ENCODE measurements at places on chromosomes 7 and 10.

DNA sequence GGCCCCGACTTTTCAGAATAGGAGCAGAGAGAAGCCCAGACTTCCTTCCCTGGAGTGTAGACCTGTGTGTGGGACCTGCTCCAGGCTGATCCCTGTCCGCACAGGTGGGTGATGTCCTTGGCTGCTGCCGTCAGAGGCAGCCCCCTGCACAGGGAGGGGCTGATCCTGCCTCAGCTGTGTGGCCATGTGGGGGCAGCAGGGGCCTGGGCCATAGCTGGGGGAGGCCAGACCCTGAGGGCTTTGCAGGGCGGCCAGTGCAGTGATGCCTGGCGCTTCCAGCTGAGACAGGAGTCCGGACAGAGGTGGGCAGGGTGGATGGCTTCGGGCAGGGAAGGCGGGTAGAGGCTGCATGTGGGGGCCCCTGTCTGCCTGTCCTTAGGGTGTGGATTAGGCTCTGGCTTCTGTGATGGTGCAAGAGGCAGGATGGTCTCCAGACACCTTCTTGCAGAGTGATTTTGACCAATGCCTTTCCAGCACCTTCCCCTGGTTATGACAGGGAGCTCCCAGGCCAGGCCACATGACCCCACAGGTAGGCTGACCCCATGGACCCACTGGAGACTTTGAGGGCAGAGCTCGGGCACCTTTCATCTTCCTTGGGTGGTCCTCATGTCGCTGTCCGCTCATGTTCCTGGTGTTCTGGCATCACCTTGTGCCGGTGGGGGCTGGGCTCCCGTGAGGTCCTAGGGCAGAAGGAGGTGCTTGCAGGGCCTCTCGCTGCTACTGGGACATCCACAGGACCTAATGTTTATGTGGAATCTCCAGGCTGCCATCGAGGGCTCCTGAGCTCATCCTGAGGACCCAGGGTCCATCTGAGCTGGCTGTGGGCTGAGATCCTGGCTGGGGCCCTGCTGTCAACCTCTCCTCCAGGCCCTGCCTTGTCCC, 141.5 kb downstream of the ADCY1 start:
- no peak for DNase-seq

DNA sequence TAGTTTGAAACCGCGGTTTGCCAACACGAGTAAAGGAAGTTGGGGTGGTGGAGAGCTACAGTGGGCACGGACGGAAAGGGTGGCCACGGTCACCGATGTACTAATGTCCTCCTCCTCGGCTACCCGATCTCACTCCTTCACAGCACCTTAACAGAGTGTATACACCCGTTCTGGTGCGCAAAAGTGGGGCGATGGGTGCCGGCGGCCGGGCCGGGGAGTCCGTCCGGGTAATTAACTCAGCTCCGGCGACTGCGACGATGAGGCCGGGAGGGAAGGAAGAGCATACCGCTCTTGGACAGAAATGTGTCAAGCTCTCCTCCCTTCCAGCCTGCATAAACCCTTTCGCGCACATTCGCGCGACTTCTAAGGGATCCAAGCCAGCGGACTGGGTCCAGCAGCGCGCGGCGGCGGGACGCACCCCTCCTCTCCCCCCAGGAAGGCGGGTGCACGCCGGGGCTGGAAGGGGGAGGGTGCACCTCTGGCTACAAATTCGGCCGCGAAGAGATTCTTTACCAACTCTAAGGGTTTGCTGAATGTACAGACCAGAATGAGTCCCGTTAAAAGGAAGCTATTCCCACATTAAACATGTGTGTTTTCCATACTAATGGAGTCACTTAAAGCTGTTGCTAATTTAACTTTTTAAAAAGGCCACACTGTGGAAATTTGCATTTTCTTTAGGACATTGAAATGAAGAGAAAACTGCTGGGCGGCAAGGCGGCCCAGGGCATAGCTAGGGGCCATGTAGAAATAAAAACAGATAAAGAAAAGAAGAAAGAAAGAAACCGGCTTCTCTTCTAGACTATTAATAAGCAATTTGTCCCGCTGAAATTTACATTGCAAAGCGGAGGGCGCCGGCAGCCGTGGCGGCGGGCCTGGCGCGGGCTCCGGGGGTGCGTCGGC, 6.6 kb upstream of the EBF3 start:
- no peak for DNase-seq

GRCh38 chr10:97836446-97836845, 13.2 kb upstream of the GOLGA7B start:
- DNase-seq, result no peak

DNA sequence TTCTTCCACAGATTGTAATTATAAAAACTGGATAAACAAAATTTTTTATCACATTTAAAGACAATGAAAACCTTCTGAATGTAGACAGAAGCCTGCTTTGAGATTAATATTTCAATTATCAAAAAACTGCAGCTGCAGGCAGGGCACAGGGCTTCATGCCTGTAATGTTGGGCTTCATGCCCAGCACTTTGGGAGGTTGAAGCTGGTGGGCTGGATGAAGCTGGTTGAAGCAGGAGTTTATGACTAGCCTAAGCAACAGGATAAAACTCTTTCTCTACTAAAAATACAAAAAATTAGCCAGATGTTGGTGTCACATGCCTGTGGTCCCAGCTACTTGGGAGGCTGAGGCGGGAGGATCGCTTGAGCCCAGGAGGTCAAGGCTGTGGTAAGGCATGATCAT, 41.2 kb downstream of the PDZD8 start:
- no peak for DNase-seq

DNA sequence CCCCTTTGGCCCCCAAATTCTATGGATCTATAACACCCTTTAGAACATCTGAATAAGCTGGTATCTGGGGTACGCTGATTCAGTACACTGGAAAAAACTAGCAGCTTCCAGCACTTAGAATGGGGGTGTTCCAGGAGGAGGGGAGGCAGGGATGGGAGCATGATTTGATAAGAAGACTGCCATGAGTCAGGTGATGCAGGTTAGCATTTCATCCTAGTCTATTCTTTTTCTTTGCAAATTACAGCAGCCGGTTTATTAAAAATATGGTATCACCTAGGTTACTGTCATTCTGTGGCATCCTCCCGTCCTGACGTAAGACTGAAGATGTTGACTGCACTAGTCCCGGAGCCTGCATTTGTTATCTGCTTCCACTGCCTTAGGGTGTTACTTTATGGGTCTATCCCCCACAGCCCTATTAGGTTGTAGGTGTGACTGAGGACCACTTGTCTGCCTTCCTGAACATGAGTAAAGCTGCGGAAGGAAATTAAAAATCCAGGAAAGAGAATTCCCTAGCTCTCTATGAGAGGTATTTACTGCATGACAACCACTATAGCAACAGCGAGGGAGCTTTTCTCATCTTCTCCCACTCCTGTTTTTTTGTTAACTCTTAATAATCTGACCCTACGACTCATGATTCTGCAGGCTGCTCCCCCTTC, 1.9 kb downstream of the HTR5A start:
- DNase-seq, result no peak

- DNase-seq, result no peak
These were observed 132.4 kb downstream of the KIAA1217 start for GRCh38 chr10:24341371-24341770.

- no peak for DNase-seq
These were observed 184.0 kb upstream of the INHBA start for GRCh38 chr7:41886901-41887311.

DNA sequence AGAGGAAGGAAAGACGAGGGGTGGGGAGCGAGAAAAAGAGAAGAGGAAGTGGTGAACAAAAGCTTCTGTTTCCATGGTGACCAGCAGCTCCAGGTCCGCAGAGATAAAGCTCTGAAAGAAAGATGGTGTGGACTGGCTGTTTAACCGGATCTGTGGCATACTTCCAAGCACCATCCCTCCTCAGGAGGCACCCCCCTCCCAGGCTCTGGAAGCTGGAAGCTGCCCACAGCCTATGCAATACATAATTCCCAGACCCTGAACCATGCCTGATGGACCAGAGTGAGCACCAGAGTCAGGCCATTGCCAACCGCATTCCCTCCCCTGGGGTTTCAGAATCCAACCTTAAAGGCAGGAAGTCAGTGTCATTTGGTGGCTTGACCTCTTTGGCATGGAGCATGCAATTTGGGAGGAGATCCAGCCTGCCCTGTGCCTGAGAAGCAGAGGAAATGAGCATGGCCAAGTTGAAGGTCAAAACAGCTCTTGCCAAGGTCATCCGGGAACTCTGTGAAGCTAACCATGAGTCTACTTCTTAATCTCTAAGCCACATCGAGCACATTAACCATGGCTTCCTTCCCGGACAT, 22.2 kb upstream of the CPXM2 start:
- DNase-seq, result no peak

DNA sequence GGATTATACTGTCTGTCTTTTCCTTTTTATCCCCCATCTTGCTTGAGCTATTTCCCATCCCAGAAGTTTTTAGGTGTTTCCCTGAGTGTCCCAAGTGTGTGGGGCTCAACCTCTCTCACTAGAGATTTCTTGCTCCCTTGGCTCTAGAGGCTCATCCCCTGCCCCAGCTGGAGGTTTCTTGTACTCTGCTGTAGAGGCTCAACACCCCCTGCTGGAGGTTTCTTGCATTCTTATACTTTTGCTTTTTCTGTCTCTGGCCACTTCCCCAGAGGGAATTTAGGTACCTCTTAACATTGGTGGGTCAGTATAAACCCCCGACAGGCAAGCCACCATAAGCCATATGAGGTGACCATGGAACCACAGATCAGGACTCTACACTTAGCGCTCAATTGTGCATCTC, 114.2 kb upstream of the FAM3C start:
- no peak for DNase-seq

- peak; percentile 64 for DNase-seq
These were observed 200.5 kb upstream of the KIAA1217 start for GRCh38 chr10:24008164-24009091.

- DNase-seq, result no peak
These were observed 128.1 kb upstream of the ANK3 start for GRCh38 chr10:60517805-60518204.

DNA sequence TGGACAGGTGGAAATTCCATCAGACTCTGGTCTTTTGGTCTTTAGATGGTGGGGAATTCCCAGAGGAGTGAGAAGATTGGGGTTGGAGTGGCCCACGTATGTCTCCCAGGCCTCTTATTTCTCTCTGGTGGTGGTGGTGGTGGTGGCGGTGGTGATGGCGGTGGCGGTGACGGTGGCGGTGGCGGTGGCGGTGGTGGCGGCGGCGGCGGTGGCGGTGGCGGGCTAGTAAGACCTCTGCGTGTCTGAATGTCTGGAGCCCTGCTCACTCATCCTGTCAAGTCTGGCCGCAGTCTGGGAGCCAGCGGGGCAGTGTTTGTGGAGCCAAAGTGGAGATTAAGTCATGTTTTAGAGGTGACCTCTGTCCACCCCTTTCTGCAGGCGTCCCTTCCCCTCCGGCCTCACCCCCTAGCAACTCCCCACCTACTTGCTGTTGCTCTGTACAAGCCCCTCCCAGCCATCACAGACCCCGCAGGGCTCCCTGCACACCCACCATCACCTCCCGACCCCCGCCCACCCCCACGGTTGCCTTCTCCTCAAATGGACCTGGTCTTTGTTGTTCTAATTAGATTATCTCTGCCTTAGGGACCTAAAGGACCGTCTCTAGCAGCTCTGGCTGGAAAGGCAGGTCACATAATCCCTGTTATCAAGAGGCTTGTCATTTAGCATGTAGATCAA, 165.0 kb upstream of the TBX20 start:
- no peak for DNase-seq

- no peak for DNase-seq
These were observed 136.6 kb downstream of the ARID5B start for GRCh38 chr10:62037890-62038608.

DNA sequence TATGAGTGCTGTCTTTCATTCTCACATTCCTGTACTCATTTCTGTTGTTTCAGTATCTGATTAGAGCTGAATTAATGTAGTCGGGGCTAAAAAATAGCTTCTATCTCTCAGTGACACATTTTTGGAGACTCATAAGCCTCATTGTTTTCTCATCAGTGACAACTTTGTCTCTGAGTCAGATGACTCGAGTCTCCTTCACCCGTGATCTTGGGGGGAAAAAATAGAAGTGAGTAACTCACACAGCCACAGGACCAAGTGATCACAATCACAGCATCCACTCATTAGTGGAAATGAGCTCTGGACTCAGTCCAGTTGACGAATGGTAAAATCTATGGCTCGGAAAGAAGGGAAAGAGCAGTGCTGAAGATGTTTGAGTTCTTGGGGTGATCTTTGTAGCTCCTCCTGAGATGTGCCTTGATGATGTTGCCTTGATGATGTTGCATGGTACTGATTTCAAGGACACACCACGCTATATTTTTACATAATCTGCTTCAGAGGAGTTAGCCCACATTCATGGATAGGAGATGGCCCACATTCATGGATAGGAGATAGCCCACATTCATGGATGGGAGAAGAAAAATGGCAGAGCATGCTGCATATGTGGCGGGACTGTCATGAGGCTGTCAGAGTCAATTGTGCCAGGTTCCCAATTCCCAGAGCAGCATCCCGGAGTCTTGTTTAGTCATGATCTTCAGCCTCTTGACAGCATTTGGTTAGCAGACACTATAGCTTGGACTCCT, 214.7 kb downstream of the CELF2 start:
- DNase-seq, result no peak

GRCh38 chr10:75437693-75438092, 6.3 kb downstream of the LRMDA start:
- no peak for DNase-seq

DNA sequence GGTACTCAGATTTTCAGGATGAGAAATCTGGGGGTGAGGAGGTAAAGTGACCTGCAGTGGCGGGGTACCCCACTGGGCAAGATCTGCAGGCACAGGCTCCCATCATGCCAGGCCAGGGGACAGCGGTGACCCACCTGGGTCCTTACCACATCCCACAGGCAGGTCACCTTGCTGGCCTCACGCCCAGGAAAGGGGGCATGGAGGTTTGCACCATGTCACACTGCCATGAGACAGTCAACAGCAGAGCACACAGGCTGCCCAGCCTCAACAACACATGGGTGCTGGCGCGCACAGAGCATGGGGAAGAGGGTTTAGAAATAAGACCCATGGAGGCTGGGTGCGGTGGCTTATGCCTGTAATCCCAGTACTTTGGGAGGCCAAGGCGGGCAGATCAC, 914 bp downstream of the PKD1L1 start:
- no peak for DNase-seq

- DNase-seq, result no peak
These were observed 28.9 kb upstream of the AHR start for GRCh38 chr7:17269341-17270221.

- no peak for DNase-seq
These were observed 95.3 kb downstream of the HDAC9 start for GRCh38 chr7:18590744-18591340.
